Kidney (tissue), 22 donors: ENCODE measurements at places on chromosomes 13 and 19. TPM values are rescaled to one million over a fixed set of nuclear protein-coding genes. Genes with fewer than 3 reads are reported as not detected.

- no peaks in the 10 kb centered on the region for H3K36me3 ChIP-seq
- no peak overlapping the region for H3K4me3 ChIP-seq
- peaks cover 2% of the 10 kb centered on the region for H3K4me1 ChIP-seq
- no peak for DNase-seq
Measured at GRCh38 chr13:42524487-42525034, 49.4 kb upstream of the TNFSF11 start.

- DNase-seq, result no peak
- H3K4me3 ChIP-seq, result no peak overlapping the region
- no peaks in the 10 kb centered on the region for H3K36me3 ChIP-seq
- no peaks in the 10 kb centered on the region for H3K4me1 ChIP-seq
- H3K27me3 ChIP-seq, result no peaks in the 10 kb centered on the region
Measured at GRCh38 chr13:47206111-47206510, 309.3 kb upstream of the HTR2A start.

DNA sequence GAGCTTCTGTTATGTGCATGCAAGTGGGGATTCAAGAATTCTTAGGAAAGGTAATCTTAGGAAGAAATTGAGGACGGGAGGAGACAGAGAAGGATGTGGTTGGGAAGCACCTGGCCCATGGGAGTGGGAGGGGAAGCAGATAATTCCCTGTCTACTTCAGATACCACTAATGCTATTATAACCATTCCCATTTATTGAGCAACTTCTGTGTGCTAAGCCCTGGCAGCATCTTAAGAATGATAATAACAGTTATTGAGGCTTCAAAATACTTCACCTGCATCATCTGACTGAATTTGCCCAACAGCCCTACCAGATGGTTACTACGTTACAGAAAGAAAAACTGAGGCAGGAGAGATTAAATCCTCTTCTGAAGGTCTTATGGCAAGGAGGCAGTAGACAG lies 1.4 kb downstream of the EPS8L1 start:
- H3K27me3 ChIP-seq, result peaks cover 8% of the 10 kb centered on the region
- DNase-seq, result no peak
- no peak overlapping the region for H3K27ac ChIP-seq
- no peak overlapping the region for H3K4me3 ChIP-seq
- no peaks in the 10 kb centered on the region for H3K36me3 ChIP-seq

DNA sequence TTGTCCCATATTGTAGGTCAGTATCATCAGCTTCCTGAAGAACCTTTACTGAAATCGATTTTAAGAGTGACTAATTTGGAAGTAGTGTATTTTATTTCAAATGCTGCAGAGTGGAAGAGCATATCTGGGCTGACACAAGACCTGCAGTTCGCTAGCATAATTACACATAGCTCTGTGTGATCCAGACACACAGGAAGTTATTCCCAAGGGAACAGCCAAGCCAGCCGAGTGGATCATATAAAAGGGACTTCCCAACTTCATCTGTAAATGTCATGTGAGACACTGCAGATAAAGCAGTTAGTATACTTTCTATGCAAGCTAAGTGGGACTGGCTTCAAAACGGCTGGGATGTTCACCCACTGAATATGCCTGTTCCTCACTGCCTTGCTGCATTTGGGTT lies 760.4 kb downstream of the SLITRK1 start:
- no peaks in the 10 kb centered on the region for H3K4me1 ChIP-seq
- no peak overlapping the region for H3K4me3 ChIP-seq
- no peaks in the 10 kb centered on the region for H3K27me3 ChIP-seq
- no peak overlapping the region for H3K27ac ChIP-seq

EGLN2 gene
- 96.3 TPM for polyA plus RNA-seq

GRCh38 chr19:5984600-5984999 lies 6.7 kb upstream of the RANBP3 start:
- no peaks in the 10 kb centered on the region for H3K4me1 ChIP-seq
- H3K27me3 ChIP-seq, result no peaks in the 10 kb centered on the region
- H3K27ac ChIP-seq, result peak overlapping the region; percentile 45
- no peak overlapping the region for H3K4me3 ChIP-seq

ATP4A gene
- polyA plus RNA-seq, result not detected

RFXAP gene
- polyA plus RNA-seq, result 2.3 TPM

- H3K27ac ChIP-seq, result no peak overlapping the region
- no peaks in the 10 kb centered on the region for H3K36me3 ChIP-seq
- H3K27me3 ChIP-seq, result no peaks in the 10 kb centered on the region
- no peak for DNase-seq
- no peak overlapping the region for H3K4me3 ChIP-seq
Measured at GRCh38 chr19:49968279-49968922, 7.4 kb upstream of the SIGLEC11 start.

C19orf73 gene
- 3.9 TPM for polyA plus RNA-seq

- no peaks in the 10 kb centered on the region for H3K36me3 ChIP-seq
- no peaks in the 10 kb centered on the region for H3K27me3 ChIP-seq
- no peak for DNase-seq
- H3K27ac ChIP-seq, result no peak overlapping the region
Measured at GRCh38 chr13:99873832-99874430, 97.6 kb downstream of the ZIC5 start.

DNA sequence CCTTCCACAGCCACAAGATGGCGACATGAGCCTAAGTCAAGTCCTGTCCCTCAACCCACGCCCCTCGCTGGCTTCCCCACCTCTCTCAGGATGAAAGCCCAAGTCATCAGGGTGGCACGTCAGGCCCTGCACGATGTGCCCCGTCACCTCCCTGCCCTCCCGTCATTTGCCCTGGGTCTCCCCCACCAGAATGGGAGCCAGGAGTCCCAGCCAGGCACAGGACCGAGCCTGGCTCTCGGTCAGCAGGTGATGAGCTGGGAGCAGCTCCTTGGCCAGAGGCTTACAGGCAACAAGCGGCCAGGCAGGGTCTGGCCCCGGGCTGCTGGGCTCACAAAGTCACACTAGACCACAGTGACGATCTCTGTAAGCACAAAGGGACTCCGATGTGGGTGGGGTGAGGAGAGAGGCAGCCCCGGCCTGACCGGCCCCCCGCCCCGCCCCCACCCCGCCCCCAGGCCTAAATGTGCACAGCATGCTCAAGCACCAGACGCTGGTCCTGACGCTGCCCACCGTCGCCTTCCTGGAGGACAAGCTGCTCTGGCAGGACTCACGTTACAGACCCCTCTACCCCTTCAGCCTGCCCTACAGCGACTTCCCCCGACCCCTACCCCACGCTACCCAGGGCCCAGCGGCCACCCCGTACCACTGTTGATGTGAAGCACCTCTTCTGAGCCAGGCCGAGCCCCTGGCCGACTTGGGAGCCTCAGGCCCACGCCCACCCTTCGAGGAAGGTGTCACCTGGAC lies 7.3 kb downstream of the MRPL4 start:
- no peak overlapping the region for H3K27ac ChIP-seq
- H3K36me3 ChIP-seq, result peaks cover 20% of the 10 kb centered on the region
- no peaks in the 10 kb centered on the region for H3K27me3 ChIP-seq

DNA sequence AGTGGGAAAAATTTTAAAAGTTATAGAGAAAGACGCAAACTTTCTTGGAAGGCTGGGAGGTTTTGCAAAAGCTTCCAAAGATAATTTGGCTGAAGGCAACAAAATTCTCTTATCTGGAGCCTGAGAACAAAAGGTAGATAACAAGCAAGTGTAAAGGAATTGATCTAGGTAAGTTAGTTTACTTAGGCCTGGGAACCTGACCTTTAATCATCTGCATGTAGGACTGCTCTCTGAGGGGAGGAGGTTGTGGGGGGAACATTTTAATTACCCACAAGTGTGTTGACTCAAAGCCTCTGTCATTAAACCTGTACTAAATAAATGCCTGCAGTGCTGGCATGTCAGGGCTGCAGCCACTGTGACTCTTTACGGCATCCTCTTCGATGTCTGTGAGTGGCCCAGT lies 532.3 kb upstream of the SLITRK5 start:
- DNase-seq, result no peak
- no peaks in the 10 kb centered on the region for H3K4me1 ChIP-seq
- H3K4me3 ChIP-seq, result no peak overlapping the region

PCSK4 gene
- 5.5 TPM for polyA plus RNA-seq

DNA sequence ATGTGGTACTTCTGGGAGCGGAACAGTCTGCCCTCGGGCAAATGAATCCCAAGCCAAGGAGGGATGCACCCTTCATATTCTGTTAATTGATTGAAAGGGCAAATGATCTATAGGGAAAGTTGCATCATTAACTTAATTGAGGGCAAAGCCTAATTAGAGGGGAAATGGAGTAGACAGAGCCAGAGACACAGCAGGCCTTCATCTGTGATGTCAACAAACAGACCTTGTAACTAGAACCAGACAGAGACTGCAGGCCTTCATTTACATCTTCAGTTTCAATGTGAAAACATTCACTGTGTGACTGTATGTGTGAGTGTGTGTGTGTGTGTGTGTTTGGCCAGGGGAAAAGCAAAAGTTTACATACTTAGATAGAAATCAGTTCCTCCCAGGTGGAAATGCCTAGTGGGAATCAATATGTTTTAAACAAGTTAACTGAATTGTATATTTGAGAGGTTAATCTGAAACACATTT lies 126.4 kb downstream of the SPRY2 start:
- no peaks in the 10 kb centered on the region for H3K4me1 ChIP-seq
- no peak overlapping the region for H3K4me3 ChIP-seq
- no peaks in the 10 kb centered on the region for H3K36me3 ChIP-seq
- no peaks in the 10 kb centered on the region for H3K27me3 ChIP-seq

- H3K27me3 ChIP-seq, result no peaks in the 10 kb centered on the region
- peak; percentile 88 for DNase-seq
- H3K4me3 ChIP-seq, result no peak within 1 kb of the TSS
- no peaks in the 10 kb centered on the region for H3K4me1 ChIP-seq
- H3K27ac ChIP-seq, result no peak within 1 kb of the TSS
Measured at GRCh38 chr19:50567882-50568727, at the start of gene LRRC4B. Gene LRRC4B, minus strand, starts transcription at chr19:50568435. Its CDS starts 19,597 bp downstream, at chr19:50548838.

- no peaks in the 10 kb centered on the region for H3K4me1 ChIP-seq
- no peak overlapping the region for H3K27ac ChIP-seq
- DNase-seq, result peak; percentile 93
- peak overlapping the region; percentile 21 for H3K4me3 ChIP-seq
- no peaks in the 10 kb centered on the region for H3K36me3 ChIP-seq
- H3K27me3 ChIP-seq, result no peaks in the 10 kb centered on the region
Measured at GRCh38 chr19:1860042-1860775, 3.2 kb downstream of the KLF16 start.

DAPK3 gene
- 30.6 TPM for polyA plus RNA-seq

DNA sequence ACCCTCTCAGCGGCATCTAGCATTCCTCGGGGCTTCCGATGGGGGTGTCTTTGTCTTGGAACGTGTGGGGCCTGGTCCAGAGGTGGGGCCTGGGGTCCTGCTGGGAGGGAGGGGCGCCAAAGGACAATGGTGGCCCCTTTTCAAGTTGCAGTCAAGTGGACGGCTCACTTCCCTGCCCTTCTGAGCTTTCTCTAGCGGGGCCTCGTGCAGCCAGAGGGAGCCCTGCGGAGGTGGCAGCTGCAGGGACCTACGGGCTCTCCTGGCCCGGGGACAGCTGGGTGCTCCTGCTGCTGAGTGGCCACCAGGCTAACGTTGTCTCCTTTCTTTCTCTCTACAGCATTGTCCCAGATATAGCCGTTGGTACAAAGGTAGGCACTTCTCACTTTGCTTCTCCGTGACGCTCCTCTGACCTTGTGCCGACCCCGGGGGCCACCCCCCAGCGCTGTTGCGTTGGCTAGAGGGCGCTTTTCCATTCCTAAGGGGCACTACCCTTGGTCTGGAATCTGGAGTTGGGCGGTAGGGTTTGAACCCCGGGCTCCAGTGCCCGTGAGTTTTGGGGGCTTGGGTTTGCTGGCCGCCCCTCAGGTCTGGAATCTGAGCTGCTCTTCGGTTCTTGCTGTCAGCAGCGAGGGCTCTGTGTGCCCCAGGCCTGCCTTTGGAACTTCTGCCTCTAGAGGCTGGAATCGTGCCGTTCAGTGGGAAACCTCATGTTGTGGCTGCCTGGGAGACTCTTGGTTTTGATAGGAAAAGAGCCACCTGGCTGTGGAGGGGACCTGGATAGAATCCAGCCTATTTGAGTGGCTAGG lies 2.0 kb downstream of the PTBP1 start:
- DNase-seq, result peak; percentile 75
- H3K4me3 ChIP-seq, result peak overlapping the region; percentile 78
- peaks cover 6% of the 10 kb centered on the region for H3K36me3 ChIP-seq
- H3K27ac ChIP-seq, result peak overlapping the region; percentile 82

DNA sequence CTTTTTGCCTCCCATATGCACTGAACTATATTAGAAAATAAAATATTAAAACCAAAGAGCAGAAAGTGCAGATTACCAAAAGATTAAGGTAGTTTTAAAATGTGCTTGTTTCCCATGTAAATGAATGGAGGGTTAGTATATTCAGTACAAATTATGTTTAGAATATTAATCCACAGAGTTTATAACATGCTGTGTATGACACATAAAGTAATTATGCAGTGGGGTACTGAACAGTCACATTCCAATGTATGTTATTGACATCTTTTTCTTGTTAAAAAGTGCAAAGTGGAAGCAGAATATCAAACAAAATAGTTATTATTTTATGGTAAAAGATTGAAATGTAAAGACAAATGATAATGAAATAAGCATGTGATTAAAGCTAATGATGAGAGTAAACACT lies 79.3 kb downstream of the GPC6 start:
- H3K27ac ChIP-seq, result no peak overlapping the region
- no peaks in the 10 kb centered on the region for H3K36me3 ChIP-seq
- no peak overlapping the region for H3K4me3 ChIP-seq
- no peak for DNase-seq

DNA sequence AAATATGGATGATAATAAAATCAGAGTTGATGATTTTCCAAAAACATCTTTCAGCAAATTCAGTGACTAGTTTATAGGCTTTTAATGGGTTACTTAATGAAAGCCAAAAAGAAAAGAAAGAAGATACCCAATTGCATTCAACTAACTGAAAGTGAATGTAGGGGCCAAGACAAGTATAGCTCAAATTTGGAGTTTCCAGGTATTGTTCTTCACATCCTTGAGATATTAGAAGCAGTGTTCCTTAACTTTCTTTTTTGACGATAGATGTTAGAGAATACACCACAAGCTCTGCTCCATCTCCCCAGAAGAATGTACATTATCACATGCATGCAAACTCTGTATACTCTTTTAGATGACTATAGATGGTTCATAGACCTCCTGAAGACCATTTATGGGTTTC lies 43.6 kb downstream of the PDS5B start:
- H3K36me3 ChIP-seq, result no peaks in the 10 kb centered on the region
- H3K4me3 ChIP-seq, result no peak overlapping the region
- no peak overlapping the region for H3K27ac ChIP-seq
- H3K27me3 ChIP-seq, result no peaks in the 10 kb centered on the region

- H3K4me3 ChIP-seq, result no peak overlapping the region
- no peak overlapping the region for H3K27ac ChIP-seq
- H3K36me3 ChIP-seq, result no peaks in the 10 kb centered on the region
- H3K4me1 ChIP-seq, result no peaks in the 10 kb centered on the region
- DNase-seq, result no peak
Measured at GRCh38 chr19:45154064-45154827, 6.5 kb downstream of the NKPD1 start.

KCNC3 gene
- polyA plus RNA-seq, result 9.1 TPM

MYO9B gene
- 14.7 TPM for polyA plus RNA-seq

CPAMD8 gene
- polyA plus RNA-seq, result 22.0 TPM

KIR2DL3 gene
- polyA plus RNA-seq, result not detected
